ENCODE measurements at places on chromosomes 16 and 17.

DNA sequence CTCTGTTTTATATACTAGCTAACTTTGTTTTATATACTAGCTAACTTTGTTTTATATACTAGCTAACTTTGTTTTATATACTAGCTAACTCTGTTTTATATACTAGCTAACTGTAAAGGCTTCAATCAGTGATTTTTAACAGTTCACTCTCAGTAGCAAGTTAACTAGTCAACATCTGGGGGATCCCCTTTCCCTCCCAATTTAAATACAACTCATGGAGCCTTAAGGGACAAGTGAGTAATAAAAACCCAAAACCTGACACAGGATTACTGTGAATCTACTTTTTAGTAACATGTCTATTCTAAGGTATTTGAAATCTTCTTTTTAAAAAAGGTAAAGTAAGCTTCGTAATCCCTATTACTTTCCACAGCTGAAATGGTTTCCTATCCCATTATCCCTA is 32.2 kb downstream of the FAM222B start:
- no peak for DNase-seq

- no peak for DNase-seq
Observed at GRCh38 chr17:6853764-6854442, 22.4 kb upstream of the TEKT1 start.

DNA sequence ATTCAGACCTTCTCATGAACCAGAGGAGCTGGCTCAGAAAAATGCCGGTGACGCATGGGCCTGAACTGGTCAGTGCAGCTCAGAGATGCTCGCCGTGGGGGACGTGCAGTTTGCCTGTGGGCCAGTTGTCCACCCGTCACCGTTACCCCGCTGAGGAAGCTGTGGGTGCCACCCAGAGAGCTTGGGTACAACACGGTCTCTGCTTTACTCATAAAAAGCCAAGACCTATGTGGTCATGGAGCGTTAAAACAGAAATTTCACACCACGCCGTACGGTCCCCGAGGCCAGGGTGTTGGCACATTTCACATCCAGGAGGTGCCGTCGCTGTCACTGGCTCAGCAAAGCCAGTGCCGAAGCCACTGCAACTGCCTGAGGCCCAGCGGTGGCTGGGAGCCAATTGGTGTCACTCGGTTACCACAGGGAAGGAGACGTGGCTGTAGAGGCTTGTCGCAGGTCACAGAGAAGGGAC is 120.9 kb downstream of the METRNL start:
- no peak for DNase-seq

GRCh38 chr16:17244872-17245551 is 225.7 kb downstream of the XYLT1 start:
- no peak for DNase-seq

GRCh38 chr17:61075988-61076387 is 323.7 kb upstream of the TBX2 start:
- no peak for DNase-seq

- DNase-seq: no peak
Observed at GRCh38 chr17:46061435-46061834, 62.4 kb downstream of the STH start.

DNA sequence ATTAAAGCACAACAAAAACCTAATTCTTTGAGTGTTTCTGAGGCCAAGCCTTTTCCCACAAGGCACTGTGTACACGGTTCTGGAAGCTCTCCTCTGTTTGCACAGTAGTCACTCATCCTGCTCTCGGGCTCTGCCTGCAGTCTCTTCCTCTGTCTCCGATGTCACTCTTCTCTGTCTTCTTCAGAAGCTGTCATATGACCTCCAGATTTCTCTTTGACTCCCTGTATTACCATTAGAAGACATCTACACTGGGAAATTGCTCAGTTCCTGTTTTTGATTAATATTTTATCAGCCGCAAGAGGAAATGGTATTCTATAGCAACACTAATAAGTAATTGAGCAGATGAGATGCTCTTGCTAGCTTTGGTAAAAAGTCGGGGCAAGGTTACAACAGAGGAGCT is 422.9 kb downstream of the WWOX start:
- DNase-seq: no peak

DNA sequence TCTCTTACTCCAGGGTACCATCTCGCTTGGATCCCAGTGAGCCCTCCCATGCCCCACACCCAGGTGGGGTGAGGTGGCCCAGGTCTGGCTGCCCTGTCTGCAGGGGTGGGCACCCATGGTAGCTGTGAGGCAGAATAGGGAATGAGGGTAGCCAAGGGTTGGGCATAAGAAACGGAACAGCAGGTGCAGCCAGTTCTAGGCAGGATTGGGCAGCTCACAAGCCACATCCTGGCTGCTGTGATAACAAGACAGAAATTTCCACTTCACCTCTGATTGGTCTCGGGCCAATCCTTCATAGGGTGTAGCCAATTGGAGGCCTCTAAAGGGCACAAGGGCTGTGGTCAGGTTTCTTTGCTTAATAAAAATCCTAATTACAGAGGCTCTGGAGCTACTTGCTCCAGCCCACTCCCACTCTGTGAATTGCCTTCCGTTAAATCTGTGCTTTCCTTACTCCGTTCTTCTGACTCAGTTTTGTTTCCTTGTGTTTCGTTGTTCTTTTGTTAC is 1.5 kb upstream of the ARHGDIG start:
- DNase-seq: no peak

DNA sequence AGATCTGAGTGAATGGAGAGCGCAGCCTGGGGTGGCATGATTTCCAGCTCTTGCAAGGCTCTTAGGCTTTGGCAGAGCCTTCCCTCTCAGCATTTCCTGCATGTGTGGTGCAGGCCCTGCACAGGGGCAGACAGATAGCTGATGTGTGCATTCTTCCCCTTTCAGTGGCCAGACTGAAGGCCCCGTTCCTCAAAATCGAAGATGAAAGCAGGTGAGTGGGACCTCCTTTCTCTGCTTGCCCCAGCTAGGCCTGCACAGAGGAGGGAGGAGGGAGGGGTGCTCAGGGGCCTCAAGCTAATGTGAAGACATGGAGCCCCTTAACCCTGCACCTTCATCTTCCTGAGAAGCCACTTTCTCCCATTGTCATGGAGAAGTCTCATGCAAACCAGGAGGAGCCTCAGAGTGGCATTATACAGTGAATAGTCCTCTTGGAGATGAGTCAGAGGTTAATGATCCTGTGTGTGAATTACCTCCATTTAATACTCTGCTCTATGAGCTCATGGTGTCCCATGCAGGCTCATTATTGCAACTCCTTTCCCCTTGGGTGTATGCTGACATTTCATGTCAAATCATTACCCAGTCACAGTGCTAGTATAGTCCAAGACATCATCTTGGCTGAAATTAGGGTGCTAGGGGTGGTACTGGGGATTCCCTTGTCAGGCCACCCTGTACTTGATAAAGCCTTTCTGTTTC is 20.4 kb upstream of the ADAM11 start:
- no peak for DNase-seq

DNA sequence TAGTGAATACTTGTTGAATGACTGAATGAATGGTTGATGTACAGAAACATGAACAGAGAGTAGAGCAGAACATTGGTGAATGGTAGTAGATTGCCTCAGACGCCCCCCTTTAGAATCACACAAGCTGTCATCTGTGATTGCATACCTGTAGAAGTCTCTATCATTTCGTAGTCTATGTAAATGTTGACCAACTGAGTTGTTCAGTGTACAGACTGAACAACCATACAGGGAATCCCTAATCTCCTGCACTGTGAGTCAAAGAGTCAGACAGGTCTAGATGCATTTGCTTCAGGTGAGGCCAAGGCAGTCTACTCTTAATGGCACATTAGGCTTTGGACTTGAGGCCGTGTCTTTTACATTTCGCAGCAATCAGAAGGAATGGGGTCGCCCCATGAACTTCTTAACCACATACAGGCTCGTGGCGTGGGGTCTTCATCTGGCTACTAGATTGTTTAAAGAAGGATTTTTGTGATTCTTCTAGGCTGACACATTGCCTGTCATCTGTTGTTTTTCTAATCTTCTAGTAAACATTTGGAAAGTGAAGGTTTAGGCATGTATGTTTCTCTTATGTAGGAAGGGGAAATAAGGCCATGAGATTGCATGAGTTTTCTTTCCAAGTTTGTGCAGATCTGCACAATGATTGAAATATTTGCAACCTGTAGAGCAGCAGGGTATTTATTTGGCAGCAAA is 157.4 kb downstream of the WWOX start:
- no peak for DNase-seq

DNA sequence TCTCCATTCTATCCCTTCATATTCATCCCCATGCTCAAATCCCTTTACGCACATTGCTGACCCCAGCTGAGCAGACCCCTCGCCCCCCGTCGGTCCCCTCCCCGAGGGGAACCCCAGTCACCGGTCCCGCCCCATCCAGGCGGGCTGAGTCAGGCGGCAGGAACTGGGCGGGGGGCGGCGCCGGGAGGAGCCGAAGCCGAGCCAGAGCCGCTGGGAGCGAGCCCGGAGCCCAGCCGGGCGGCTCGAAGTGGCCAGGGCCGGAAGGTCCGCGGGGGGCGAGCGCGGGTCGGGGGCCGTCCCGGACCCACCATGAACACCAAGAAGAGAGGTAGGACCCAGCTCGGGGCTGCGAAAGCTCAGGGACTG is 8.6 kb downstream of the RIPOR1 start:
- DNase-seq: no peak

DNA sequence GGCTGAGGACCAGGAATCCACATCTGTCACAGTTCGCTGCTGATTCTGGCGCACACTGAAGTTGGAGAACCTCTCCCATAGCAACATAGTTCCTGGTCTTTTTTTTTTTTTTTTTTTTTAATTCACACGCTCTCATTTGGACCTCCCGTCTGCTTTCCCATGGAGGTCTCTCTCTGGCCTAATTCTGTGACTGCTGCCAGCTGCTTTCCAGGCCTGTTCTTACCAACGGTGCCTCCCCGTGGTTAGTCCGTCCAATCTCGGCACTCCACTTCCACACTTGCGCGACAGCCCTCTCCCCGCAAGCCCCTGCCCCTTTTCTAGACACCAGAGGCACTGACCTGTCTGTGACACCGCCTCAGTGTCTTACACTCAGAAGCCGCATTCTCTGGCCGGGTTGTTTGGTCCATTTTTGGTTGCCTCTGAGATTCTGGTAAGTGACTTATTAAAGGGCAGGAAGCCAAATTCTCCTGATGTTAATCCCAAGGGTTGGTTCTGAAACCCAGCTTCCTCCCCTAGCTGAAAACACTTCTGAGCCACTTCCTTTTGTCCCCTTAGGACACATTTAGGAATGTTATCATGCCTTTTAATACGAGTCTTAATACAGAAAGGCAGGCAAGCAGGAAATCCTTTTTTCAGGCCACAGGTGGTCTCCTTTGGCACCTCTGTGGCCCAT is 1.1 kb upstream of the AKTIP start:
- DNase-seq: no peak

DNA sequence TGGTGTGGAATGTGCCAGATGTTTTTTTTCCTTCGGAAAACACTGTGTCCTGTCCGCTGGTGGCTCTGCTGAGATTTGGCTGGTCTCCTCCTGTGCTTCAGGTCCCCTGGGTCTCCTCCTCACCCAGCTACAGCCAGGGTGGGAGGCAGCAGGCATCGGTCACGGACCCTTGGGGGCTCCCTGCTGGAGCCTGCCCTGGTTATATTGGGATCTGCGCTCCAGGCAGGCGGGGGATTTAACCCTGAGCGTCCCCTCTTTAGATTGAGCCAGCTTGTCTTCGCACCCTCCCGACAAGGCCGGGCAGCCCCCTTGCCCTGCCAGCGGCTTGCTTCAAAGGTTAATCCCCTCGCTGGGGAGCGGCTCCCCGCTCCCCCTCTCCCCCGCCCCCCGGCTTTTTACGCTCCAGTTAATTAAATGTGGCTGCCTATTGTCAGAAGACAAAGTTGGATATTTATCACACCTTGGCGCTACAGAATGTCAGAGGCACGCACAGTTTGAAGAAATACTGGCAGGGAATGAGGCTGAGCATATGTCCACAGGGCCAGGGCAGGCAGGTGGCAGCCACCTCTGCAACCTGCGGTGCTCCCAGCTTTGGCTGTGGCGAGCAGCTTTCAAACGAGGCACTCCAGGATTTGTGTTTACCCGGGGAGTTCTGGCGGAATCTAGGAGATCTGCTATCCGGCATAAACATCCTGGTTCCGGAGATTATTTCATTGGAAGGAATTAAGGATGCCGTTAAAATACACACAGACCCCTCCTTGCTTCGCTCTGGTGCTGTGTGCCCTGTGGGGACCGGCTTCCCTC is 38.2 kb upstream of the GSE1 start:
- DNase-seq: no peak

DNA sequence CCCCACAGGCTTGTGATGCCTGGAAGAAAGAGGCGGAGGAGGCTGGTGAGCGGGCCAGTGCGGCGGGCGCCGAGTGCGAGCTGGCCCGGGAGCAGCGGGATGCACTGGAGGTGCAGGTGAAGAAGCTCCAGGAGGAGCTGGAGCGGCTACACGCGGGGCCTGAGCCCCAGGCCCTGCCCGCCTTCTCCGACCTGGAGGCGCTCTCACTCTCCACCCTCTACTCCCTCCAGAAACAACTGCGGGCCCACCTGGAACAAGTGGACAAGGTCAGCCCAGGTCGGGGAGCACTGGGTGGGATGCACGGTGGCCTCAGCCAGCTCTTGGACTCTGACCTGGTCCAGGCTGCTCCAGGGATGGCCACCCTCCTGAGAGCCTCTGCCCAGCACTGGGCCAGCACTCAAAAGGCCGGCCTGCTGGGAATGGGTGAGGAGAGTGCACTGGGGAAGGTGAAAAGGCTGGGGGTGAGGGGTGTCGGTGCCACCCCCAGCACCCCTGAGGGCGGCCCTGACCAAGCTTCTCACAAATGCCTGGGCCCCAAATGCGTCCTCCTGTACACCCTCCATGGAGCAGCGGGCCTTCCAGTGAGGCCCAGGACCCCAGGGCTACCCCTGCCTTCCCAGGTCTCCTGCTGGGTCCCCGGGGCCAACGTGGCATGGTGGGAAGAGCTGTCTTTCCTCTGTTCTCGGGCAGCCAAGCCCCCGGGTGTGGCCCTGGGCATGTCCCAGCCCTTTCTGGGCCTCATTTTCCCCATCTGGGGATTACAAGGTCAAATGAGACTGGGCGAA is 20.8 kb downstream of the UNC13D start:
- DNase-seq: no peak

DNA sequence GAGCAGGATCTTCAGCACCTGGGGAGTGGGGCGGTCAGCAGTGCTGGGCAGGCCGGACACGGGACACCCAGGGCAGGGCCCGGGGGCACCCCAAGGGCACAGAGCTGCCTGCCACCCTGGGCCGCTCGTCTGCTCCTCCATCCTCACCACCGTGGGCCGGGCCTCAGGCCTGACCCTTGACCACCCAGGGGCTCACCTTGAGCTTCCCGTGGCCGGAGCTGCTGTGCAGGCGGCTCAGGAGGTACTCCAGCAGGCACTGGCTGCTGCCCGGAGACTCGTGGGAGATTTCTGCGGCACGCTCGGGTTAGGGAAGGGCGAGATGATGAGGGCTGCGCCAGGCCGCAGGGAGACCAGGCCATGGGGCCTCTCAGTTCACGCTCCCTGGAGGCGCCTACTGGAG is 2.1 kb downstream of the TEPSIN start:
- DNase-seq: no peak

DNA sequence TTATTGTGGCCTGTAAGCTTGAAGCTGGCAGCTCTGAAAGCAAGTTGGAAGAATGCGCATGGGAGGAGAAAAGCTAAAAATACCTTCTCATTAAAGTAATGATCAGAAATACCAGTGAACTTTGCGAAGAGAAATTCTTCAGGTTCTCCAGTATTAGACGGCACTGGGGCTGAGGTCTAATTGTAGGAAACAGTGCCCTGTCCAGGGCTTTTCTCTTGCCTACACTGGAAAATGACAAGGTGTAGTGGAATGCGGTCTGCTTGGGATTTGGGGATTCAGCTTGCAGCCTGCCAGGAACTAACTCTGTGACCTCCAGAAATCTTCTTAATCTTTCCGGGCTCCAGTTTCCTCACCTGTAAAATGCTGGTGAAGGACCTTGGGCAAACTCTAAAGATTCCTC is 53.3 kb upstream of the KCNJ16 start:
- DNase-seq: no peak

- no peak for DNase-seq
Observed at GRCh38 chr16:47142486-47142820, 1.3 kb downstream of the NETO2 start.
